Stimulated activated CD8-positive, alpha-beta memory T cell treated with anti-CD3 and anti-CD28 coated beads, Interleukin-4, amount 100 ng/mL, for 1 hour (primary cell): ENCODE measurements at places on chromosomes 1 and 21.

- no peak for DNase-seq
Measured at GRCh38 chr1:12591267-12591938, 26.6 kb downstream of the DHRS3 start.

- DNase-seq: no peak
Measured at GRCh38 chr1:153087652-153088051, 6.7 kb downstream of the SPRR2E start.

GRCh38 chr1:67401443-67401842 lies 28.8 kb downstream of the SERBP1 start:
- DNase-seq: no peak

- no peak for DNase-seq
Measured at GRCh38 chr1:18386591-18386990, 94.1 kb upstream of the KLHDC7A start.

DNA sequence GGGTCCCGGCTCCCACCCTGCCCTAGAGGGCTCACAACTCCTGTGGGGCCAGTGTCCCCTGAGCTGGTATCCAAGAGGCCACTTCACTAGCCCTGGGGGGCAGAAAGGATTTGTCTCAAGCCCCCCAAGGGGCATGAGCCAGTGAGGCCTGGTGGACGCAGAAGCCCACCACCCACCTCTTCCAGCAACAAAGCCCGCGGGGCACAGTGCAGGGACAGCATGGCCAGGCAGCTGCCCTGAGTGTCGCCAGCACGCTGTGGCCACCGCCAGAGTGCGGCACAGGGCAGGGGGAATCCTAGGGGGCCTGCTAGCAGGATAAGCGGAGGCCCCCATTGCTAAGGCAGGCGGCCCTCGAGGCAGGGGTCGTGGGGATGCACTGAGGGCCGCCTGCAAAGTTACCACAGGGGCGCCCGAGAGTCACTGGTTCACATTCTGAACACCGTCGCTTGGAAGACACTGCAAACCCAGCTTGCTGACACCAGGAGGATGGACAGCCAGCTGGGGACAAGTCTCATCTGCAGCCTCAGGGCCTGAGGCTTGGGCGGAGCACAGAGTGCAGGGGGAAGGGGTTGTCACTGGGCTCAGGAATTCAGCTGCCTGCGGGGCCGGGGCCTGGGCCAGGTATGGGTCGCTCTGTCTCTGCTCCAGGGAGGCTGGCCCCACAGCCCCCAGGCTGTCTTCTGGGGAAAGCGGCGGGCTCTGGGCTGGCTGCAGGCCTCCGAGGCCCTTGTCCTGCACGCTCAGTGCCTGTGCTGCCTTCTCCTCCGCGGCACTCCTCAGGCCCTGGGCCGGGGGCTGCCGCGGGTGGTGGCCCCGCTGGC lies 26.8 kb downstream of the SLC19A1 start:
- no peak for DNase-seq

DNA sequence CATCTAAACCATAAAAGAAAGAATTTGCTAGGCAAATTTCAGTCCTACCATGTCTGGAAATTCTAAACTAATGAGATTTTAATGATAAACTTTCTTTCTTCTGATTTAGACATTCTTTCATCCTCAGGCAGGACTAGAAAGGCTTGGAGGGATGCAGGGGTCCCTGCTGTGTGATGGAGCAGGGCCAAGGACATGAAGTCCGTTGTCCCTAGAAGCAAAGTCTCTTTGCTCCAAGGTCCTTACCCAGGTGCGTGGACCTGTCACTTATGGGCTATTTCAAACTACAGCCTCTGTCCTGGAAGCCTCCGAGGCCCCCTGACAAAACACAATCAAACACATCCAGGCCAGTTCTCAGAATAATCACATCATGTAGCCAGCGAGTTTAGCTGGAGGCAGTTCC lies 26.6 kb downstream of the URB1 start:
- DNase-seq: no peak

GRCh38 chr1:81377406-81377805 lies 423.3 kb upstream of the ADGRL2 start:
- no peak for DNase-seq

- DNase-seq: no peak
Measured at GRCh38 chr21:25934771-25935224, 200.0 kb downstream of the GABPA start.

- no peak for DNase-seq
Measured at GRCh38 chr1:157399984-157400382, 152.3 kb downstream of the FCRL5 start.

DNA sequence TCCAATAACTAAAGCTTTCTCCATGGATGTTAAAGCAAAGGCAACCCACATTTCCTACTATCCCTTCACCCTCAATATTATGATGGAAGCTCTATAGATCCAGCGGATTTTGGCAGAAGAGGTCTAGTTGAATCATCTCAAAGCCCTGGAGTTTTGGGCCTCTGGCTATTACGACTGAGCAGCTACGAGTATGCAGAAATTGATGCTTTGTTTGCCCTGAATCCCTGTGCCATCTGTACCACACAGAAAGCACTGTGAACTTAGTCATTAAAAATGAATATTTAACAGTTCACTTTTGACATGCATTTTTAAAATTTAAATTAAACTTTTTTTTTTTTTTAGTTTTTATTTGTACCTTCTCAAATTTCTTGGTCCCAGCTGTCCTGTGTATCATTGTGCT lies 705.4 kb upstream of the PTBP2 start:
- DNase-seq: no peak

DNA sequence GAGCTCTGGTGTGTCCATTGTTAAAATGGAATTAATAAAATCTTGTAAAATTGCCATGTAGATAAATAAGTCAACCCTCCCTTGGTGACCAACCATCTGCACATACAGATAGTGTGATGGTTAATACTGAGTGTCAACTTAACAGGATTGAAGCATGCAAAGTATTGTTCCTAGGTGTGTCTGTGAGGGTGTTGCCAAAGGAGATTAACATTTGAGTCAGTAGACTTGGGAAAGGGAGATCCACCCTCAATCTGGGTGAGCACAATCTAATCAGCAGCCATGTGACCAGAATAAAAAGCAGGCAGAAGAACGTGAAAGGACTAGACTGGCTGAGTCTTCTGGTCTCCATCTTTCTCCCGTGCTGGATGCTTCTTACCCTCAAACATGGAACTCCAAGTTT lies 174.8 kb downstream of the LTN1 start:
- DNase-seq: no peak

DNA sequence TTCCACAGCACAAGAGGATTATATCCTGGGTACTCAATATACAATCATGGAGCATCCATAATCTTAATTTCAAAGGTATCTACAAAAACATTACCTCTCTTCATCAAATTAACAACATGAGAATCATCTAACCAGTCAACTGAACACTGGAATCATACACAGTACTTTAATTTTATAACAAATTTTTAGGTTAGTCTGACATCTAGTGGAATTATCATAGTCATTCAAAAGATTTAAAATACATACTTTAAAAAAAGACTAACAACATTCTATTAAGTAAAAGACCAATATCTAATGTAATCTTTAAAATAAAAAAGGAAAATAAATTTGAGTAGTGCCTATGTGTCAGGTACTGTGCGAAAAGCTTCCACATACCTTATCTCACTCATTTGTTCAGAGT lies 16.8 kb upstream of the SH3GLB1 start:
- DNase-seq: no peak

- peak; percentile 36 for DNase-seq
Measured at GRCh38 chr21:31098576-31099005, 60.3 kb upstream of the KRTAP19-8 start.

DNA sequence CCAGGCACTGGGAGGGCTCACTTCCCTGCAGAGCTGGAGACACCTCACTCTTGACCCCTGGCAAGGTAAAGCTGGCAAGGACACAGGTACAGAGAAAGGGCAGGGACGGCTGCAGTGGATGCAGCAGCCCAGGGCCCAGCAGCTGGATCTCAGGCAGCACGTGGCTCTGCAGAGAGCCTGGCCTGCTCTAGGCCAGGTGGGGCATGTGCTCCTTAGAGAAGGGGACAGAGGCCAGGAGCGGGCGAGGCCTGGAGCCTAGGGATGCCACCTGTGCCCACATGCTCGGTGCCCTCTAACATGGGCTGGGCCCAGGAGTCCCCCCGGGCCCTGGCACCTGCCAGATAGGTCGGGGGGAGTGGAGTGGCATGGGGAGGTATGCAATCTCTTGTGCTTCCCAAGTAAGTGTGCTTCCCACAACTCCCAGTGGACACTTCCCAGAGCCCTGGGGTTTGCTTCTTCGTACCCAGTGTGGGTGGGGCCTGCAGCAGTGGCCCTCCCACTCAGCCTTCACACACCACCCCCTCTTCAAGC lies 30.0 kb downstream of the WNT3A start:
- DNase-seq: no peak

DNA sequence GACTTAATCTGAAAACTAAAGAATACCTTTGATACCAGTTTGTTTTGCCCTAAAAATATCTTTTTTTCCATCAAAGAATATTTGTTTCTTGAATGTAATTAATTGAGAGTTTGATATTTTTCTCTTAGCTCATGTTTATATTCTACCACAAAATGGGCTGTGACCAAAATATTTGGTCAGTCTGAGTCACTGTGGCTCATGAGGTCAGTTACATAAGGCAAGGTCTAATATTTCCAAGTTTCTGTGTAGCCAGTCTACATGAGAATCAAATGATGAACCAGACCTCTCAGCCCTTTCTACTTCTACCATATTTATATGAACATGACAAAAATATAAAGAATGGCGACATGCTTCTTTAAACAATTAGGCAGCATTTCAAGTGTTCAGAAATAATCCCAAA lies 83.0 kb upstream of the IVNS1ABP start:
- no peak for DNase-seq

- no peak for DNase-seq
Measured at GRCh38 chr21:42855171-42855936, 24.0 kb downstream of the WDR4 start.

DNA sequence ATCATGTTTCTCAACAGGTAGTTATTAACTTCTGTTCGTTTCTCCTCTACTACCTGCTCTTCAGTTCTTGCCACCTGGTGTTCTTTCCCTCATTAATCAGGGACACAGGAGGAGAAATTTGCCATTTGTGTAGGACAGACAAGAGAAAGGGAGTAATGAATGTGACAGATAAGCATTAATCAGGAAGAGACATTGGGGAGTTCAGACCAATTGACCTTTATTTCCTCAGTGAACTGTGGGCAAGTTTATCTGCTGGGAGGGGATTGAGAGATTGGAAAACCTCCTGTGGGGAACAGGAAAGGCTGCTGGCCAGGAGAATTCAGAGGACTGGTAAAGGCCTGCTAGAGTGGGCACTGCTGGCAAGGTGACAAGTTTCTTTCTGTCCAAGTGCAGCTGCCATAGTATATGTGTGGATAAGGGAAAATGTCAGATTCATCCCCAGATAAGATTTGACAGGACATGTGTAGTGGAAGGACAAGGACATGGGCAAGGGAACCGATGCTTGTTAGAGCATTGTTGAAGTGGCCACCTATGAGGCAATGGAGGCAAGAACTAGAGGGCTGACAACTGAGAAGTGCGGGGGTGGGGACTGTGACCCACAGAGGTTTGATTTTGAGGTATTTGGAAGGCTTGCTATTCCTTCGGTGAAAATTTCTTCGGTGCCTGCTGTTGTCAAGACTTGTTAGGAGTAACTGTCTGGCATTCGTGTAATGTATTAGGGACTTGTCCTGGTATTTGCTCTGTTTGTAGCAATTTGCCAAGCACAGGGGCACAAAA lies 12.6 kb downstream of the SZT2 start:
- no peak for DNase-seq

DNA sequence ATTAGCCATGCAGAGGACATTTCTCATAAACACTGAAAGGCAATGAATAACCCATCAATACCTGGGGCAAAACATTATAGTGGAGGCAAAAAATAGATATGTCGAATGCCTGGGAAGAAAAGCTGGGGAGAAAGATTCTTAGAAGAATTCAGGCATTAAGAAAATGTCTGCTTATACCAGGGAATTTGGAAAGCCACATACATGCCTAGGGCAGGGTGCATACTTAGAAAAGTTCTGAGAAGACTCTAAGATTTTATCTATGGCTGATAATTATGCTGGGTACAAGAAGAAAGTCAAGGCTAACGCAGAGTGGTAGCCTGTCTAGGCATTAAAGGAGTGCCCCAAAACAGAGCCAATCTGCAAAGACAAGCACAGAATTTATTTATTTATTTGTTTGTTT lies 18.4 kb downstream of the SLAMF6 start:
- no peak for DNase-seq

DNA sequence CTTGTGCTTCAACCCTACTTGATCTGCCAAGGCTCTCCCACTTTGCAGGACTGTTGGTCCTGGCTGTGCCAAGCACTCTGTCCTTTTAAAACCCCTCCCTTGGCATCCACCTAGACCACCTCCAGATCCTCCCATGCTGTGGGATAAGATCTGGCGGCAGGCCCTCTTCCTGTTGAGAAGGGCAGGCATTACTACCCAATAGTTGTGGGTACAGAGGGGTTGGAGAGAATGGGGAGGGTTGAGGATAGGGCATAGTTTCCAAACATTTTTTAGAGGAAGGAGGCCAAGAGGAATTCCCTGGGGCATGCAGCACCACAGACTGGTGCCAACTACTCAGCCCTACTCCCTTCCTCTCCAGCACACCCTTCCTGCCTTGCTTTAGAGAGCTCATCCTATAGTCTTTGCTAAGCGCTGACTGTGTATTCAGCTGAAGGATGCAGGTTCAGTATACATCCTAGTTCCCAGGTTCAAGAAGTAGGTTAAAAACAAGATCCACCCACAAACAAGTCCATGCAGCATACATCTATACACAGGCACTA lies 70.7 kb downstream of the TRABD2B start:
- DNase-seq: no peak

DNA sequence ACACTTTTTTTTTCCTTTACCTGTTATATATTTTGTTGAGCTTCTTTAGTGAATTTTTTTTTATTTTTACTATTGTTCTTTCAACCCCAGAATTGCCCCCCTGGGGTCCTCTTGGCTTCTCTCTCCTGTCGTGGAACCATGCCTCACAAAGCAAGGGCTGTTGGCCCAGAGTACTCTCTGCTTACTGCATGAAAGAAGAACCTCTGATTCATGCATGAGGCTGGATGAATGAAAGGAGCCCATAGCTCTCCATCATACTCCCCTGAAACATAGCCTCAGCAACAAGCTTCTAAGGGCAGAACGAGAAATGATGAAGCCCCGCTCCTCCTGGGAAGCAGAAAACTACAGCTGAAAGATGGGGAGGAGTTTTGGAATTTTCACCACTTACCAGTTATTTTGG lies 1441.0 kb downstream of the BRINP3 start:
- no peak for DNase-seq

GRCh38 chr1:2127187-2128145 lies 67.1 kb downstream of the FAAP20 start:
- no peak for DNase-seq

- DNase-seq: no peak
Measured at GRCh38 chr1:90114521-90115141, 119.7 kb downstream of the ZNF326 start.

- DNase-seq: no peak
Measured at GRCh38 chr1:92051948-92052347, 22.2 kb downstream of the EPHX4 start.
